ENCODE measurements at places on chromosomes 13 and 19.

DNA sequence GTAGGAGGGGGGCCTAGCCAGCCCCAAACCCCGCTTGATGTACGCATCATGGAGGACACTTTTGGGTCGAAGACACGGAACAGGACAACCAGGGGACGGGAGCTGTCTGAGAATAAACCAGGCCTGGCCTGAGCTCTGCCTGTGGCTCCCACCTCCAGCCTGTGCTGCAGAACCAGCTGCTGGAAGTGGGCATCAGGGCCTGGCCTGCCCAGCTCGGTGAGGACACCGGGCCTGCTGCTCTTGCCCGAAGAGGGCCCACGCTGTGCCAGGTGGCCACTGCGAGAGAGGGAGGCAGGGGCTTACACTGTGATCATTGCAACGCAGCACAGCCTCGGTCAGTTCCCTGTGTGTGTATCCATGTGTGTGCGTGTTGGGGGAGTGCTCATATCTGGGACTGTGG, 34.6 kb downstream of the CEBPG start:
- DNase-seq: no peak

DNA sequence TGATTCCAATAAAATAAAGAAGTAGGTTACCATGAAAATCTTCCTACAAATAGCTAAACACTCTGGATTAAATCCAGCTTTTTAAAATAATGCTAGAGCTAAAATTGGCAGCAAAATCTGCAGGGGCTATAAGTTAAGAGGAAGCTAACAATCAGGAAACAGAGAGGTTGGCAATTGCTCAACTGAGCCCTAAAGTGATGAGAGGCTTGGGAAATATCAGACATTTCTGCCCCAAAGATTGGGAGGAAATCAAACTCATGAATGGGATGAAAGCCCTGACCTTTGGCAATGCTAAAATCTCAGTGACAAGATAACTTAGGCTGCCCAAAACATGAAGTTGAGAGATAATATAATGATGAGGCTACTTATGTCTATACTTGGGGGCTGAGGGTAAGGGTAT, 1437.9 kb downstream of the EFNB2 start:
- no peak for DNase-seq

DNA sequence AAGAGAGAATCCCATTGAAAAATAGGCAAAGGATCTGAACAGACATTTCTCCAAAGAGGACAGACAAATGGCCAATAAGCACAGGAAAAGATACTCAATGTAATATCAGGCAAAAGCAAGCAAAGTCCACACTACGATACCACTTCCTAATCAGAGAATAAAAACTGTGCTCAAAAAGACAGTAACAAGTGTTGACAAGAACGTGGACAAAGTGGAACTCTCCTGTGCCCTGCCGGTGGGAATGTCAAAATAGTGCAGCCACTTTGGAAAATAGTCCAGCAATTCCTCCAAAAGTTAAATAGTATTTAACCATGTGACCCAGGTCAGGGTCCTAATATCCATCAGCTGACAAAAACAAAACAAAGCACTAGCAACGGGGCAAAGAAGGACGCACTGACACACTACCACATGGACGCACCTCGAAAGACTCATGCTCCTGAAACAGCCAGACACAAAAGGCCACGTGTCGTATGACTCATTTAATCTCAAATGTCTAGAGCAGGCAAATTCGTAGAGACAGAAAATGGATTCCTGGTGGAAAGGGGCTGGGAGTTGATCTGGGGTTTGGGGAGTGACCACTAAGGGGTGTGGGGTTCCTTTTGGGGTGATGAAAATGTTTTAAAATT, 5.2 kb downstream of the MIER2 start:
- DNase-seq: no peak

DNA sequence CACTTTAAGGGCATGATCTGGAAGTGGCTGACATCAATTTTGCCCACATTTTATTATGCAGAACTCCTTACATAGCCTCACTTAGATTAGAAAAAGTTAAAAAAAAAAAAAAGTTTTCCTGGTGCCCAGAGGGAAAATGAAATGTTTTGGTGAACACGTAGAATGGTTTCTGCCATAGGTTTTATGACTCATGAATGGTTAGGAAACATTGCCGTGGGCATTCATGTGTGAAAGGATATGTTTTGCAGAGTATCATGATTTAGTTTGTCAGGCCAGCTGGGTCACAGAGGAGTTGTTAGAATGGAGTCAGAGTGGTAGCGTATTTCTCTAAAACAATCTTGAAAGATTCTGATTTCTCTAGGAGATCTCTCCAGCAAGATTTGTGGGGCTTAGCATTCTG, 133.8 kb downstream of the MRPL57 start:
- DNase-seq: no peak

DNA sequence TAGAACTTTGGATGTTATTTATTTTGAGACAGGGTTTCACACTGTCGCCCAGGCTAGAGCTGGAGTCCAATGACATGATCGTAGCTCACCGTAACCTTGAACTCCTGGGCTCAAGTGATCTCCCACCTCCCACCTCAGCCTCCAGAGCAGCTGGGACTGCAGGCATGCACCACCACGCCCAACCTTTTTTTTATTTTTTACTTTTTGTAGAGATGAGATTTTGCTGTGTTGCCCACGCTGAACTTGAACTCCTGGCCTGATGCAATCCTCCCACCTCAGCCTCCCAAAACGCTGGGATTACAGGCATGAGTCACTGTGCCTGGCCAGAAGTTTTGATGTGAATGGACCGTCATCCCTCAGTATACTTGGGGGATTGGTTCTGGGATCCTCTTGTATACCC, 13.7 kb downstream of the ANKRD27 start:
- no peak for DNase-seq

DNA sequence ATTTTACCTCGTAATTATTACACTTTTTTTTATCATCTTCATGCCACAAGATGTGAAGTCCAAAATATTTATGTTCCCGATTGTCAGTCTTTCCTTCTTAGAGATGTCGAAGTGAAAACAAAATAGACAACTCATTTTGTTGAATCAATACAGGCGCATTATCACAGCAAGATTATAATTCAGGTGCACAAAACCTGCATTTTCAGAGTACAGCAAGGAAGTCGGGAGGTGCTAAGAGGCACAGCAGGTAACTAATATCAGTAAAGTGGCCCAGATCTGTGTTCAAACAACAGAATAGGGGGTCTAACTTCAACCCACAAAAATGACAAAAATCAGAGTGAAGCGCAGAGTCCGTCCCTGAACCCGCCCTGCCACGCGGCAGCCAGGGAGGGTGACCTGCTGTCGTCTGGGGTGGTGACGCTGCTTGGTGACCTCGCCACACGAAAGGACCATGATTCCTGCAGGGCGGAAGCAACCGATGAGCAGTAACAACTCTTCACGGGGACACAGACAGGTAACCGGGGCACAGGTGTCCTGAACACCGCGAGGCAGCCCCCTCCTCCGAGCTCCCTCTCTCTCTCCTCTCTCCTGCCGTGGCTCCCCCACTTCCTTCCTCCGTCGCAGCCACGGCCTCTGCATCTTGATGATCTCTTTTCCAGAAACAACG, 50.9 kb upstream of the SPACA7 start:
- DNase-seq: no peak

DNA sequence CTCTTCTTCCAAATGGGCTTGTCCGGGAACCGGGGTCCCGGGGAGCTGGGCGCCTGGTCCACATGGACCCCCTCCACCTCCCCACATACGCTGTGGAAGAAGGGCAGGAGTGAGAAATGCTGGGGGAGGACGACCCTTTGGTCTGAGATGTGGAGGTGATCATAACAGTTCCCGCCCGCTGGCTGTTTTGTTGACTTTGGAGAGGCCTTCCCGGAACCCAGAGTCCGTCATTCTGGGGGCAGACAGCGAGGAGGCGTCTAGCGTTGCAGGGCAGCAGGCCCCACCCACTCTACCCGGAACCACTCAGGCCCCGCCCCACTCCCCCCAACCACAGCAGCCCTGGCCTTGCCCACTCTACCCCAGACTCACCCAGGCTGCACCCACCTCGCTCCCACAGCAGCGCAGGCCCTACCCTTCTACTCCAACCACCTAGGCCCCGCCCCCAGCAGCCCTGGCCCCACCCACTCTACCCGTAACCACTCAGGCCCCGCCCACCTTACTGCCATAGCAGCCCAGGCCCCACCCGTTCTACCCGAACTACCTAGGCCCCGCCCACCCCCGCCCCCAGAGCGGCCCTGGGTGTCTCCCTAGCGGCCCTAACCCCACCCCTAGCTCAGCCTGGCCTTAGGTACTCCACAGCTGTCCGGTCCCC, 7.1 kb downstream of the GPR108 start:
- no peak for DNase-seq

- DNase-seq: no peak
Observed at GRCh38 chr19:47511128-47511517, 3.7 kb downstream of the NAPA start.

- no peak for DNase-seq
Observed at GRCh38 chr19:1291761-1292418, 6.2 kb downstream of the EFNA2 start.

- no peak for DNase-seq
Observed at GRCh38 chr13:21385710-21386109, 73.4 kb downstream of the ZDHHC20 start.

DNA sequence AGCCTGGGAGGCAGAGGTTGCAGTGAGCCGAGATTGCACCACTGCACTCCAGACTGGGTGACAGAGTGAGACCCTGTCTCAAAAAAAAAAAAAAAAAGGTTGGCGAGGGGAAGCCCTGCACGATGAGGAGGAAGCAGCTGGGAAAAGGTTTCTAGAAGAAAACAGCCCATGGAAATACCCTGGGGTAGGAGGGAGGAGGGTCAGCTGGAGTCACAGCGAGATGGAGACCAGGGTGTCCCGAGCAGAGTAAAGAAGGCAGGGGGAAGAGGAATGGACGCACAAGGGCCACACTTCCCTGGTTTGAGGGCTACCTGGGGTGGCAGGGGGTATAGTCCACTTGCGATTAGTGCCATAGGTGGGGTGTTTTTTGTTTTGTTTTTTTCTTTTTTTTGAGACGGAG, 6.4 kb downstream of the KANK3 start:
- no peak for DNase-seq

DNA sequence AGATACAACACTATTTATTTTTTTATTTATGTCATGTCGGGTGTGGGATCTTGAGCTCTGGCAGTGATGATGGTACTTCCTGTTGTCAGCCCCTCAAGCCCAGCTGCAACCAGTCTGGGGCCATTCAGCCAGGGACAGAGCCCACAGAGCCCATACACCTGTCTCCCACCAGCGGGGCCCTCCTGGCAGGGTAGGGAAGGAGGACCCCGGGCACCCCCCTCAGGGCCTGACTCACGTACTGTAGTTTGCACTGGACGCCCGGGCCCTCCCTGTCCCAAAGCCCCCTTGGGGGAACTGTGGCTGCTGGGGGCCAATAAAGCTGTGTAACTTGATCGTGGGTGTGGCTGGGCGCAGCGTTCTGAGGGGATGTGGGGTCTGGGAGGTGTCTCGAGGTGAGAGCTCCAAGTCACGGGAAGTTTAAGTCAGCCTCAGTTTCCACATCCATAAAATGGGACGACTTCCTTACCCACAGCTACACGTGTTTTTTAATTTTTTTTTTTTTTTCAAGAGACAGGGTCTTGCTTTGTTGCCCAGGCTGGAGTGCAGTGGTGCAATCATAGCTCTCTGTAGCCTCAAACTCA, 9.5 kb downstream of the ATG4D start:
- DNase-seq: no peak

DNA sequence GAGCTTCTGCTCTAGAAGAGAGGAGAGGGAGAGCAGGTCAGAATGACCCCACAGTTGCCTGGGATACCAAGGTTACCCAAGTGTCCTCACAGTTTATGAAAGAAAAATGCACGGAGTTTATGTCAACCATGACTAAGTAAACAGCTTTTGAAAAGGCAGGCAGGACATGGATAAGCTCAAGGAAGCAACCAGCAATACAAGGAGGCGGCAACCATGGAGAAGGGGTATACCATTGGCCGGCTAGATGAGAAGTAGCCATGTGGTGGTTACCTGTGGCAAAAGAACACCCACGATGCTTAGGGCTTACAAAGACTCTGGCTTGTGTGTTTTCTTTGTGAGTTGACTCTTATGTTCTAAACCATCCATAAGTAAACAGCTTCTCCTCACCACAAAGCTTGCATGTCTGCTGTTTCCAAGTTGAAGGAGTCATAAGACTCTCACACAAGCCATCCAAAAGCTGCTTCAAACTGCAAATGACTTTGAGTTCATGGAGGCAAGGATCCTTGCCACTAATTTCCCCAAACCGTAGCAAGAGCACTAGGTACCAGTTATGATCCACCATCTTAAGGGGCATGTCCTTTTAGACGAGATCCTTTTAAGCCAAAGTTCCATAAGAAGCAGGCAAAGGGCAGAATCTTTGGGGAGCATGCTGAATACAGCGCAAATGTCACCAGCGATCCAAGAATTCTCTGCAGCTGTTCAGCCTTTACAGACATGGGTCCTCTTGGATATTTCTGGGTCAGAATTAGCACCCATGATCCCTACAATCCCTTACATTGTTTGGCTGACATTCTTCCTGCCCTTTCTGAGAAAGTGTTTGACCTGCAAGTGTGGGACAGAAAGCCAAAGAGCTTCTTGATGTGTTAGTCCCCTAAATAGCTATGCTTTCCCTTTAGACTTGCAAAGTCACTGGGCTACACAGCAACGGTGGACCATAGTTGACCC, 74.8 kb upstream of the IPO5 start:
- DNase-seq: no peak

DNA sequence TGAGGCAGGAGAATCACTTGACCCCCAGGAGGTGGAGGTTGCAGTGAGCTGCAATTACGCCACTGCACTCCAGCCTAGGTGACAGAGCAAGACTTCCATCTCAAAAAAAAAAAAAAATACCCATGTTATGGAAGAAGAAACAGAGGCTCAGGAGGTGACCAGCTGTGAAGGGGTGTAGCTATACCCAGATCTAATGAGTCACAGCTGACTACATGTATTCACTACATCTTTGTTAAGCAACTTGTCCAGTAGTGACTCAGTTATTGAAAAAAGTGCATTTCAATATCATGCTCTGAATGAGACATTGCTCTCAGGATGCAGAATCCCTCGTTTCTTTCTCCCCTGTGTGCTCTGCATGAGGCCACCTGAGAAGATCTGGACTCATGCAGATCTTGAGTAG, 16.1 kb upstream of the SPART start:
- no peak for DNase-seq

- no peak for DNase-seq
Observed at GRCh38 chr13:101424381-101425155, 8.3 kb upstream of the NALCN start.

- no peak for DNase-seq
Observed at GRCh38 chr13:48159401-48159800, 64.5 kb upstream of the MED4 start.

- DNase-seq: no peak
Observed at GRCh38 chr19:51783372-51783771, 11.6 kb upstream of the FPR3 start.

DNA sequence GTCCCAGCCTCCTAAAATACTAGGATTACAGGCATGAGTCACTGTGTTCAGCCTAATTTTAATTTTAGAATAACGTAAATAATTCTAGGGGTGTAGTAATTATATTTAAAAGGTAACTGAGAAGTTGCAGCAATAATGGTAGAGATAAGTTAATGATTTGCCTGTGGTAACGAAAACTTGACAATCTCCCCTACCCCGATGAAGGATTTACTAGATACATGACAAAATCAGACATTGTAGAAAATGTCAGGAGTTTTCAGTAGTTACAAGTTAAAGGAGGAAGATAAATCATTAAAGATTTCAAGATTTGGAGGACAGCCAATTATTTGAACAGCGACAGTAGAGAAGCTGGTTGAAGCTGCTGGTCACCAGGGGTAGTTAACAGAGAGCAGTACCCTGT, 652.2 kb upstream of the PCDH20 start:
- DNase-seq: no peak

GRCh38 chr13:111093634-111094033, 21.5 kb upstream of the ARHGEF7 start:
- no peak for DNase-seq

- no peak for DNase-seq
Observed at GRCh38 chr13:98496966-98497365, 79.9 kb downstream of the STK24 start.
